Hematopoietic multipotent progenitor cell treated with erythropoietin and hydrocortisone succinate and interleukin-3 and kit ligand, for 8 days (in vitro differentiated cells): ENCODE measurements at places on chromosomes 12 and 14.

- DNase-seq: peak; percentile 42
Observed at GRCh38 chr12:79933532-79934264, 1.2 kb downstream of the PPP1R12A start.

GRCh38 chr12:4830556-4831210, 79.0 kb upstream of the KCNA1 start:
- DNase-seq: no peak

DNA sequence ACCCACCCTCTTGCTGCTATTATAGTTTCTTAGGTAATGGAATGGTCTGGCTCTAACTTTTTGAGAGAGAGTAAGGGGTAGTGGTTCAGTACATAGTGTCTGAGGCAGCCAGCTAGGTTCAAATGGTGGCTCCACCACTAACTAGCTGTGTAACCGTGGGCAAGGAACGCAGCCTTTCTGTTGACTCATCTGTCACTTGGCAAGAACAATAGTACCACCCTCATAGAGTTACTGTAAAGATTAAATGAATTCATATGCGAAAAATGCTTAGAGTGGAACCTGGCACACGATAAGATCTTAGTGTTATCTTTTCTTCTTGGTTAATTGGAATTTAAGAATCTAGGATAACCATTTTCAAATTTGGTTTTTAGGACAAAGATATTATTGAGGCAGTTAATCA, 14.0 kb downstream of the CCDC62 start:
- peak; percentile 47 for DNase-seq

DNA sequence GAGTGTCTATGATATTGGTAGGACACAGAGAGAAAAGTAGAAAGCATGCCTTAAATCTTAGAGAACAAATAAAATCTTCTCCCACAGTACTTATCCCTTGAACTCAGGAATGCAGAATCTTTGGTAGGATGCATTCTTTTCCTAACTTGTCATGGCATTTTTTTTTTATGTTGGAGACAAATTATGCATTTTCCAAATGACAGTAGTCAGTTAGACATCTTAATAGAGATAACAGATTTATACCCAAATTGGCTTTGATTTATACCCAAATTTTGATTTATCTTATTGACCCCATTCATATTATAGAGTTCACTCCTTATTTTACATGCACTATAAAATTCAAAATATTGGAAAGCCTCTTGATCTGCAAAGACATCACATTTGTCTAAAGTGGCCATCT, 132.9 kb downstream of the CNTN1 start:
- DNase-seq: no peak

- no peak for DNase-seq
Observed at GRCh38 chr14:101333335-101334280, 227.7 kb upstream of the DIO3 start.

- peak; percentile 98 for DNase-seq
Observed at GRCh38 chr14:89469210-89470198, 52.5 kb upstream of the FOXN3 start.

DNA sequence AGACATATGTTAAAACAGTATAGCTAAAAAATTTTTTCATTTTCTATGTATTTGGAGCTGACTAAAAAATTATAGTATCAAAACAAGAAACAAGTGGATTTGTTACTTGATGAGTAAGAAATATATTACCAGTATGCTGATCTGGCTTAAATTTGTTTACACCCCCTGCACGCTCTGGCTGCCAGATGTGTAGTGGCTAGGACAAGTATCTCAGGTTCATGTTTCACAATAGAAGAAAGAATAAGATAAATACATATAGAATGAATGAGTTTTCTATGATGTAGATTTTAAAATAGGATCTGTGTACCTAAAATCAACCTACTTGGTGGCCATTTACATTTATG, 13.1 kb downstream of the NAA30 start:
- no peak for DNase-seq

- DNase-seq: no peak
Observed at GRCh38 chr14:104820669-104821228, 19.8 kb downstream of the ZBTB42 start.
